Fibroblast of the aortic adventitia (primary cell): ENCODE measurements at places on chromosomes 5 and 9. TPM values are rescaled to one million over a fixed set of nuclear protein-coding genes. Genes with fewer than 3 reads are reported as not detected.

GRCh38 chr5:38853753-38854470 lies 8.1 kb downstream of the OSMR start:
- DNase-seq, result peak; percentile 91

DNA sequence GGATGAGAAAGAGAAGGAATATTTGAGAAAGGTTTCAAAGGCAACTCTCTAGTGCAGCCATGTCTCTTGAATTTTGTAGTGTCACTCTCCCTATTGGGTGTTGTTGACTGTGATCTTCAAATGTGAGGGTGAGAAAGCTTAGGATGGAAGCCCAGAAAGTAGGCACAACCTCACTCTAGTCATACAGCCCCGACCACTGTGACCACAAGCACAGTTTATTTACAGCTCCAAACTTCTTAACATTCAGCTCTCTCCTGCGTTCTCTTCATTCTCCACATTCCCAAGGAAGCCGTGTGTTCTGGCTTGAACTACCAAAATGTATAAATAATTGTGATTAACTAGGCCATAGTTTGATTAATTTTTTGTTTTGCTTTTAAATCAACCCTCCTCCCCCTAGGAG lies 542.9 kb downstream of the LRRC70 start:
- DNase-seq, result no peak

The COL27A1 gene
- total RNA-seq, result 2.1 and 9.6 TPM in 2 replicates

GRCh38 chr5:169548315-169548714 lies 35.3 kb upstream of the SPDL1 start:
- DNase-seq, result peak; percentile 83

The CDH18 gene
- 2.2 and 16.6 TPM in 2 replicates for total RNA-seq

DNA sequence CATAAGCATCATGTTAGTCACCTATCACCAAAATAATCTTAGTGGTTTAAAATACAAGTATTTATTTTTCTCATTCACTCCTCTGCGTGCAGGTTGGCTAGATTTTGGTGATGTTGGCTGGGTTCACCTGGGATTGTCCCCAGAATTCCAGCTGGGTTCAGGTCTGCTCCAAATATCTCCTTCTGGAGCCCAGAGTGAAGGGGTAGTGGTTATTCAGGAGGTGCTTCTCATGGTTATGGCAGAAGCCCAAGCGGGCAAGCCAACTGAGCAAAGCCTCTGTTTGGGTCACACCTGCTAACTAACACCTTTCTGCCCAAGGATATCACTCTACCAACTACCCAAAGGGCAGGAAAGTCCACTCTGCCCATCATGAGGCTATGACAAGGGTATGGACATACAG lies 4.7 kb upstream of the SLC25A46 start:
- DNase-seq, result no peak

DNA sequence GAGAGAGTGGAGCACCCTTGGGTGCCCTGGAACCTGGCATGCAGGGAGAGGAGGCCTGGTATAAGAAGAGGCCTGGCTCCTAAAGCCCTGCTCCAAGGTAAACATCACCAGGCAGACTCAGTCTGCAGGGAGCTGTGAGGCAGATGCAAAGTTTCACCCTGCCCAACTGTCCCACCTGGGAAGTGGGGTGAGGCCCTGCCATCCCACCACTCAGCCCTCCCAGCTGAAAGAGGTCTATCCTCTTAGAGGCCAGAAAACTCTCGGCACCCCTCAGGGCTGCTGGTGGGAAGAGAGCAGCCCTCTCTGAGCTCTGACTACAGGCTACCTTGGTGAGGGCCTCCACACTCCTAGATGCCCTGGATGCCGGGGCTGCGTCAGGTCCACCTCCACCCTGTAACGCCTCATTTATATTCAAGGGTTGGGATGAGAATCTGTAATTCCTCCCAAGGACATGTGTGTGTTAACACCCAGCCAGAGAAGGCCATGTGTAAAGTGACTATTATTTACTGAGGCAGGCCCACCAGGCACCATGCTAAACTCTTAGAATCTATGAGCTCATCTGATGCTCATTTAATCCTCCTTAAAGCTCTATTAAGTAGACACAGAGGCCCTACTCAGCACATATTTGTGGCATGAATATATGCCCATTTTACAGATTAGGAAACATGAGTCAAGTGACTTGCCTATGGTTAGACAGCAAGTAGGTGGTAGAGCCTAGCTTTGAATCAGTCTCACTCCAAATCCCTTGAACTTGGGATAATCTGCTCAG lies 205.9 kb downstream of the FSTL4 start:
- DNase-seq, result no peak

- DNase-seq, result peak; percentile 67
Observed at GRCh38 chr9:126500600-126501382, 112.9 kb upstream of the LMX1B start.

DNA sequence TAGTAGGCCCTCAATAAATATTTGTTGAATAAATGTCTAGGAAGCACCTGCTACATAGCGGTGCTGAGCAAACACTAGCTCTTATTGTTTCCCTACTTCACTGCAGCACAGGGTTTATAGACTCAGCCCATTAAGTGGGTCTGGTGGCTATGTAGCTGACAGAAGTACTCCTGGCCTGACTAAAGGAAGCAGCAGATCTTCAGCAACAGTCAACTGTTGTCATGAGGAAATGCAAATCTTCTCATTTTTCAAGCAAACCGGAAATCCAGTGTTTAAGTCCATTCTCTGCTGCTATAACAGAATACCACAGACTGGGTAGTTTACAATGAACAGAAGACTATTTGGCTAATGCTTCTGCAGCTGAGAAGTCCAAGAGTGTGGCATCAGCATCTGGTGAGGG lies 2.8 kb upstream of the TEX10 start:
- no peak for DNase-seq

The ROR2 gene
- total RNA-seq, result 13.0 and 26.5 TPM in 2 replicates

DNA sequence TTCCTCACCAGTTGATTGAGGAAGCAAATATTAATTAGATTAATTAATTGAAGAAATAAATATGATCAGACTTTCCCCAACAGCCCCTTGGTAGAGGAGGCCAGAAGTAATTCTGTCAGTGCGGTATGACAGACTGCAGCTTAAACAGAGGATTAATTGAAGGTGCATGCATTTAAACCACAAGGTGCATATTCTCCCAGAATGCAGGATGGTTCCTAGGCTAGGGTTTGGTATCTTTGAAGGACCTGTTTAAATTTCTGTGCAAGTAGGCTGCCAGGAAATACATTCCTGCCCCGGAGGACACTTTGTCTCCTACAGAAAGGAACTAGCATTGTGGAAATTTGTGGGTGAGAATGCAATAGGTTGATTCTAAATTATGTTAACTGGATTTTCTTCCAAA lies 50.5 kb upstream of the PALM2AKAP2 start:
- no peak for DNase-seq

DNA sequence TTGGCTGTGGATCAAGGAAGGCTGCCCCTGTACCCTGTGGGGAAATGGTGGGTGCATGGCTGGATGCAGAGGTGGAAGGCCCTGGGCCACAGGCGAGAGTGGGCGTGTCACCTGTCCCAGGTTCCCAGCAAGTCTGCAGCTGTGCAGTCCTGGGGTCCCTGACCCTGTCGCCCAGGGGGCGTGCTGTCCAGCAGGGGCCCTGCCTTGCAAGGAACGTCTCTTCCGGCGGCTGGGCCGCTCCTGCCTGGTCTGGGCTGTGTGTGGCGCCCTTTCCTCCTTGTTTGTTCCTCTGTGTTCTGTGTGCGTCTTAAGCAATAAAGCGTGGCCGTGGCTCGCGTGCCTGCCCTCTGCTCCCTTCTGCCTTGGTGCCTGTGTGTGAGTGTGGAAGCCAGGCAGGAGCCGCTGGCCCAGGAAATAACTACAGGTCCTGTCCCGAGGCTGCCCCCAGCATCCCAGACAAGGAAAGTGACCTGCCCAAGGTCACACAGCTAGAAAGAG lies 8.4 kb downstream of the SLC2A6 start:
- no peak for DNase-seq

DNA sequence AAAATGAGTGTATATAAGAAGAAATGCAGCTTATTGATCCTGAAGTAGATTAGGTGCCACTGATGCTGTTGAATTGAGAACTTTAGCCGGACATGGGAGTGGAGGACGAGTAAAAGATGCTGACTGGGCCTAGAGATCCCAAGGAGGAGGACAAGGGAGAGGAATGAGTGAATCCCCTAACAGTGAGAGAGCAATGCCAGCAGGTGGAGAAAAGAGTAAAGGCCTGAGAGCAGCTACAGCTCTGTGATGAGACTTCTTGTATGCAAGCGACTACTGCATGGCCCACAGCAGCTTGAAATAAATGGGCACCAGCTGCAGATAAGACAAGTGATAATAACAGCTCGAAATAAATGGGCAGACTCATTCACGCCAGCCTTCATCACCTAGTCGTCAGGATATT lies 44.5 kb upstream of the JMY start:
- DNase-seq, result no peak

DNA sequence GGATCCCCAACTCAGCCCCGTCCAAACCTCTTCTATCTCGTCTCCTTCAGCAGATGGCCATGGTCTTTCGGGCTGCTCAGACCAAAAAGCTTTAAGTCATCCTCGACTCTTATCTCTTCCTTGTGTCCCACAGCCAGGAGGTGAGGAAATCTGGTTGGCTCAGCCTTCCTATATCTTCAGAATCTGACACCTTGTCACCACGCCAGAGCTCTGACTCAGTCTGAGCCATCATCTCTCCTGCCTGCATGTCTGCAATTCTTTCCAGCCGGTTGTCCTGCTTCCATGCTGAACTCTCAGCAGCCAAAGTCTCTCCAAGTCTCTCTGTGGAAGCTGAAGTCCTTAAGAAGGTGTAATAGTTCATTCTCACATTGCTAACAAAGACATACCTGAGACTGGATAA lies 419.3 kb upstream of the ADAMTS16 start:
- peak; percentile 76 for DNase-seq

The DIRAS2 gene
- 1.6 TPM in 1 of 2 replicates, not detected in the other for total RNA-seq

DNA sequence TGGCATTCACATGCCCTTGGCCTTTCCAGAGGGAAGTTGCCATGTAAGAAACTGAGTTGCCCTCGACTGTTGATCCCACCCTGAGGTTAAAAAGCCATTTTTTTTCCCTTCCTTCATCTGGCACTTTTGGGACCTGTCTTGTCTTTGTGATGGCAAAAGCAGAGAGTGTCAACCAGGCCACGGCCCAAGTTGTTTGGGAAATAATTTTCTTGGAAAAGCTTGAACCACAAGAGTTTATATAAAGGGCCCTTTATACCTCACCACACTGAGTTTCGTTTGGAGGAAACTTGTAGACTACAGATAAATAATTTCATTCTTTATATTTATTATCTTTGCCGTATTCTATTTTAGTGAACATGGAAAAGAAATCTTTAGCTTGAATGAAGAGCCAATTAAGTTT lies 34.3 kb downstream of the ACTBL2 start:
- no peak for DNase-seq

- DNase-seq, result no peak
Observed at GRCh38 chr5:118447350-118447749, 541.0 kb downstream of the DTWD2 start.
